Sigmoid colon (tissue), 7 donors: ENCODE measurements at places on chromosomes 1 and 21. TPM values are rescaled to one million over a fixed set of nuclear protein-coding genes. Genes with fewer than 3 reads are reported as not detected.

Gene ZRANB2
- 79.8 TPM for total RNA-seq

Gene MPL
- total RNA-seq, result not detected

Gene AGMAT
- total RNA-seq, result not detected

Gene AGO1
- total RNA-seq, result 17.1 TPM

Gene TMIGD3
- 7.5 TPM for total RNA-seq

Gene RNF207
- 13.3 TPM for total RNA-seq

Gene MNDA
- 1.9 TPM for total RNA-seq

Gene KRTAP19-5
- total RNA-seq, result not detected

Gene EDARADD
- not detected for total RNA-seq

Gene PRUNE1
- 33.9 TPM for total RNA-seq

DNA sequence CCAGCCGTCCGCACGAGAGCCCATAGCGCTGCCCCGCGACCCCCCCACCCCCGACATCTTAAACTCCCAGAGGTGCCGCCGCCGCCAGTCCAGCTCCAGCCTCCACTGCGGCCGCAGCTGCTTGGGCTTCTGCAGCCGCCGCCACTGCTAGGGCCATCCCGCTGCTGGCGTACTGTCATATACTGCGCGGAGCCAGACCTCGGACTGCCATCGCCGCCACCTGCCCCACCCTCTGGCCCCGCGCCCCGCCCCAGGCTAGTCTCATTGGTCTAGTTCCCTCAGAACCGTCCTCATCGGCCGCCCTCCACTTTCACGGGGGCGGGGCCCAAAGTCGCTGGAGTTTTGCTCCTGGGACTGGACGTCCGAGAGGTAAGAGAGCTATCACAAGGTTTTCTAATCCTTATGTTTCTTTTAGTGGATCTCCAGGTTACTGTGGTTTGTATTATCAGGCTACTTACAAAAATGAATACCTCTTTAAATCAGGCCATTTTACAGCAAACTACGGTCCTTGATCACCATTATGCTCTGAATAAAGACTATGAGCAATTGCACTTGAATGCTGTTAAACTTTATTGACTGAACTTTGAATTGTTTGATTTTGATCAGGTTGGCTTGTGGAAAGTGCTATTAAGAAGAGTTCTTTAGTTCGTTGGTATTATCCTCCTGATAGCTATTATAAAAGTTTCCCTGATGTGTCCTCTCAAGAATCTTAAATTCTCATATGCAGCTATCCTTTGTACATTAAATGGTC lies 2.8 kb upstream of the CD1D start:
- DNase-seq, result peak; percentile 92

- DNase-seq, result peak; percentile 57
Observed at GRCh38 chr1:154720328-154721297, 112.6 kb upstream of the ADAR start.

GRCh38 chr1:191065771-191066170 lies 588.1 kb upstream of the BRINP3 start:
- DNase-seq, result no peak

DNA sequence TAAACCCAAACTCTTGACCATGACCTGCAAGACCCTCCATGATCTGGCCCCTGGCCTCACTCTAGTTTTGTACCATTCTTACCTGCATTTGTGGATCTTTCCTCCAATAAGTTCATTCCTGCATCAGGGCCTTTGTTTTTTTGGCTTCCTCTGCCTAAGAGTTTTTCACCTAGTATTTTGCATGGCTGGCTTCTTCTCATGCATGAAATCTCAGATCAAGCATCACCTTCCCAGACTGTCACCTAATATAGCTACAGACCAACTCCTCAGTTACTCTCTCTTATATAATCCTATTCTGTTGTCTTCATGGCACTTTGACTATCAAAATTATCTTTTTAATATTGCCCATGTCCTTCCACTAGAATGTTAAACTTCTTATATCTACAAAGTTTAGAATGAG lies 54.2 kb downstream of the BTBD8 start:
- DNase-seq, result no peak

- DNase-seq, result no peak
Observed at GRCh38 chr1:69693921-69694675, 126.4 kb downstream of the LRRC7 start.

GRCh38 chr1:65423884-65424572 lies 3.6 kb downstream of the LEPR start:
- no peak for DNase-seq

- no peak for DNase-seq
Observed at GRCh38 chr1:171038284-171038683, 52.4 kb upstream of the FMO3 start.

- DNase-seq, result no peak
Observed at GRCh38 chr1:58683519-58683918, 16.3 kb downstream of the MYSM1 start.

DNA sequence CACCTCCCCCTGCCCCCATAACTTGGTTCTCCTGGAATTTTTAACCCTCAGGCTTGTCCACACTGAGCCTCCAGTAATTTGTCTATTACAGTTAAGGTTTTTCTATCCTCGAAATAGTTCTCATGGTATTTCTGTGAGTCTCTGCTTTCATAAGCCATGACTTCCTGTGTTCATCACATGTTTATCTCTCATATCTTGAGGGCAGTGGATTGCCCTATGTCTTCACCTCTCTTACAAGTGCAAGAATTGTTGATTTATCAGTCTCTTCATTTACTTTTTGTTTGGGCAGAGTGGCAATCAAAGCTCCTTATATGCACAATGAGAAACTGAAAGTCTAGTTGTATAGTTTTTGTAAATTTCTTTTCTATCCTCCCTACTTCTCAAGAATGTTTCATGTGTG lies 328.4 kb downstream of the PLA2G4A start:
- no peak for DNase-seq

- no peak for DNase-seq
Observed at GRCh38 chr1:53160924-53161378, 18.5 kb upstream of the SLC1A7 start.

DNA sequence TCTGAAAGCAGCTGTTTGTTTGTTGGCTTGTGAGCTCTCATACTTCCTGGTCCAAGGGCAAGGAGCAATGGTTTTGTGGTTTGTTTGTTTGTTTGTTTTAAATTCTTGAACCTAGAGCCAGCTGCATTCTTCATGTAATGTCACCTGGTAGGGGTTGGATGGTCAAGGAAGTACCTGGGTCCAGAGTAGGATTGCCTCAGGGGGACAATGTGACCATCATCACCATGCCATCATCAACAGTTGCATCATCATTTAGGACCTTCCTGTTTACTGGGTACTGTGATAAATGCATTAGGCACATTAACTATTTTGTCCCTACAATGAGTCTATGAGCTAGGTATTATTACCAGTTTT lies 14.7 kb upstream of the MYOG start:
- no peak for DNase-seq

DNA sequence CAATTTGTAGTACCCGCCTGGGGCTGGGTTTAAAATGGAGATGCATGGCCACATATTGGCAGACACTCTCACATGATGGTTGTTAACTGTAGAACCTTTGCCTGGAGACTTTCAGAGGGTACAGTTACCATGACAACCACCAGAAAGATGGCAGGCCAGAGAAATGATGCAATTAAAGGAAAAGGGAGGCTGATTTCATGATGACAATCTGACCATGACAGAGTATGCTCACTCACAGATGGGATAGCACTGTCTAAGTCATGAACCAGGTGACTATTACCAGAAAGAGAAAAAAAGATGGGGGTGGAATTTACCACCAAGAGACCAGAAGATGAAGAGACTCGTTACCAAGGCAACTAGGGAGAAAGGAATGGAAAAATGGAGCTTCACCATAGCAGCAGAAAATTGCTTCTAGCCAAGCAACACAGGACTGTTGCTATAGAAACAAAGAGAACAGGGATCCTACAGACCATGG lies 3.5 kb upstream of the TRIT1 start:
- no peak for DNase-seq

GRCh38 chr1:203521074-203521794 lies 27.3 kb downstream of the OPTC start:
- DNase-seq, result no peak

DNA sequence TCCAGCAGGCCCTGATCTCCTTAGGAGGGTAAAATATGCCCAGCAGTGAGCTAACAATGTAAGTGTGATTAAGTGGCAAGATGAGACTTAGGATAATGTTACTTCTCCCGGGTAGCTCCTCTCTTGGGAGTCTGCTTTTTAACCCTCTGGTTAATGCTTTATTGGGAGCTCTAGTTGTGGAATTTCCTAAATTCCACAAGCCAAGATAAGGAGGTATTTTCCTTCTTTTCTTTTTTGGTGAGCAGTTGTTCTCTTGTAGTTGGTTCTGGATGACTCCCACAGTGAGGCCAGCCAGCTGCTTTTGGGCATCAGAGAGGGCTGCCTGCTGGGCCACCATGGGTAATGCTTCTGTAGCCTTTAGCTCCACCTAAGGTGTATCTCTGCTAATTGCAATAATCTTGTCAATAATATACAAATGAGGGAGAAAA lies 19.3 kb downstream of the C1orf52 start:
- DNase-seq, result no peak

GRCh38 chr1:110118636-110119396 lies 6.6 kb downstream of the UBL4B start:
- peak; percentile 39 for DNase-seq

- DNase-seq, result no peak
Observed at GRCh38 chr1:230333590-230334446, 92.3 kb downstream of the PGBD5 start.

DNA sequence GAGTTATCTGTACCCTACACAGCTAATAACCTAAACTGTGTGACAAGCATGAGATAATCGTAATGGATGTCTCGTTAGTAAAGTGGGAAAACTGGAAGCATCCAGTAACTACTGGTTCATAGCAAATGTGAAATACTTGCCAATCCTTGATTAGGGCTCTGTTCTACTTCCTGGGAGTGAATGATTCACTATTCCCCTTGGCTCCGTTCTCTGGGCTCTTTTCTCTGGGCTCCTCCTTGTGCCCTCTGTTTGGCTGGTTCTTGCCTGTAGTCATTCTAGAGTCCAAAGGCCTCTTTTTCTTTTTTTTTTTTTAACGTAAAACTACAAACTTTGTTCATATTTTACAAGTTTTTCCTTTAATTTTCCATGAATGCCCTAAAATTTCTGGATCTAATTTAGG lies 465.8 kb upstream of the PLXNA2 start:
- DNase-seq, result no peak

GRCh38 chr1:97524211-97524610 lies 396.6 kb downstream of the DPYD start:
- DNase-seq, result no peak

DNA sequence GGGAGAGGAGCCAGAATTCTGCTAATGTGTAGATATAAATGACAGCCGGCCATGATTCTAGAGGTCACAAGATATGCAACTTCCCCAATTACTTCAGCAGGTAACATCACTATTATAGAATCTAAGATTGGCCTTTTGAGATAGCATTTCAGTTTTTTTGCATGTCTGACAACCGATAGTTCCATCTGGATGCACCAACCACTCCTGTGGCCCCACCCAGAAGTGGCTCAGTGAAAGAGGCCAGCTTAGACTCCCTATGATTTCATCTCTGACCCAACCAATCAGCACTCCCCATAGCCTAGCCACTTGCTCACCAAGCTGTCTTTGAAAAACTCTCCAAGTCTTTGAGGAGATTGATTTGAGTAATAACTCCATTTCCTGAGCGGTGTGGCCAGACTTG lies 30.3 kb upstream of the NUF2 start:
- DNase-seq, result no peak

- no peak for DNase-seq
Observed at GRCh38 chr1:109369167-109369746, 28.5 kb downstream of the SORT1 start.

GRCh38 chr1:31366796-31367195 lies 6.1 kb downstream of the FABP3 start:
- DNase-seq, result no peak

DNA sequence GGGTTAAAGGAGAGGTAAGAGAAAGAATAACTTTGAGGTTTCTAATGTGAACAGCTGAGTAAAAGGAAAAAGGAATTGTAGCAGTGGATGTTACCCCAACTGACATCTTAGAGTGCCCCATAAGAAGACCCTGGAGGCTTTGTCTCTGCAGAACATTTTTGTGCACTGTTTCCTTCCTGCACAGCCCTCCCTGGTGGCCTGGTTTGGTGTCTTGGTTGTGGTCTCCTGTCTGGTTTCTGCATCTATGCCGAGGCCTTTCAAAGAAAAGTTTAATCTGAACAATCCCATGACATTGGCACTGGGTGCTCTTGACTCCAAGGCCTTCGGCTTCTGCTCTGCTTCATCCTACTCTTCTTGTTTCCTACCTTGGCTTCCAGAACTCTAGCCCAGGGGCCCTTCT lies 57.8 kb downstream of the RHOU start:
- DNase-seq, result no peak

DNA sequence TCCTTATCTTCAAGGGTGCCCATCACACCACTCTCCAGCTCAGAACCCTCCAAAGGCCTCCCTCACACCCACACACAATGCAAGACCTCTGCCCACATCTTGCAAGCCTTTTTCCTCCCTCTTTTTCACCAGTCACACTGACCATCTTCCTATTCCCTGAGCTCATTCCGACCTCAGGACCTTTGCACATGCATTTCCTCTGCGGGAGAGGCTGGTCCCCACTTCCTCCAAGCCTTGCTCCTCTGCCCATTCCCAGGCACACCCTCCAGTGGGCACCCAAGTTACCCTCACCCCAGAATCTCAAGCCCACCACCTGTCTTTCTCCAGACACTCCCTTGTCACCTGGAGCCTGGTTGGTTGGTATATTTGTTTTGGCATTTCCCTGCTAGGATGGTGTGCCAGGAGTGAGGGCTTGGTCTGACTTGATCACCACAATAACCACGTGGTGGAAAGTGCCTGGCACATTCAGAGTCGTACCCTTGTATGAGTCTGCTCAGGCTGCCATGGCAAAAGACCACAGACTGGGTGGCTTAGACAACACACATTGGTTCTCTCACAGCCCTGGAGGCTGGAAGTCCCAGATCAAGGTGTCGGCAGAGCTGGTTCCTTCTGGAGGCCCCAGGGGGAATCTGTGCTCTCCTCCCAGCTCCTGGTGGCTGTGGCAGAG lies 13.2 kb downstream of the MX2 start:
- no peak for DNase-seq

DNA sequence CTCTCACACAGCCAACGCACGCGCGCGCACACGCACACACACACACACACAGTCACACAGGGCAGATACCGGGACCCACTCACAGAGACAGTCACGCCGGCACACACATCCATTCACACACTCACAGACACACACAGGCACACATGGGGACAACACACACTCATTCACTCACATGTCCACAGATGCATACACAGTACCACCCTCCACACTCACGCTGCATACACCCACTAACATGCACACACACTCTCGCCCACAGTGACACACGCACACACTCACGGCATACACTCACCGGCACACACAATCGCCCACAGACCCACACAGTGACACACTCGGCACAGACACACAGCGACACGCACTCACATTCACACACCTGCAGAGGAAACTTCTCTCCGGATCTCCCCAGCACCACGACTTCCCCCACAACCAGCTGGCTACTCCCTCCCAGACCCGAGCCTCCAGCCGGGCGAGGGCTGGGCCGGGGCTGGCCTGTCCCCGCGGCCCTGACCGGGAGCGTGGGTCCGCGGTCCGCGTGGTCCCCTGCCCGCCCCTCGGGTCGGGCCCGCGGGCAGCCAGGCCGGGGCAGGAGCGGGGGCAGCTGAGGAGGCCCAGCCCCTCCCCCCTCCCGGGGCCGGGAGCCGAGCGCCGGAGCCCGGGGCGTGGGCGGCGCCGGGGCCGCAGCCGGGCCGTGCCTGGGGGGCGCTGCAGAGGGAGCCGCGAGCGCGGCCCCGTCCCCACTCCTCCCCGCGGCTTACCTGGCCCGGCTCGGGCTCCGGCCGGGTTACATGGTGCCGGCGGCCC lies 552 bp downstream of the DLGAP3 start:
- no peak for DNase-seq
